ENCODE measurements at places on chromosomes 3 and 15. TPM values are rescaled to one million over a fixed set of nuclear protein-coding genes. Genes with fewer than 3 reads are reported as not detected.

GLDN gene
- total RNA-seq = 0.21 TPM

OXSR1 gene
- total RNA-seq = 59.5 TPM

TRMT10C gene
- 28.9 TPM for total RNA-seq

TRPM1 gene
- total RNA-seq = under 0.01 TPM

TCTA gene
- total RNA-seq = 6.0 TPM

GADL1 gene
- not detected for total RNA-seq

ITIH1 gene
- not detected for total RNA-seq

LRTM1 gene
- total RNA-seq = not detected

KLHL40 gene
- total RNA-seq = not detected

BMF gene
- 0.85 TPM for total RNA-seq

GCSAM gene
- total RNA-seq = 0.48 TPM

SLC28A1 gene
- total RNA-seq = not detected

PRICKLE2 gene
- 11.8 TPM for total RNA-seq

SLC12A1 gene
- total RNA-seq = not detected

C3orf85 gene
- not detected for total RNA-seq

ALDH1A3 gene
- 214 TPM for total RNA-seq

TM6SF1 gene
- total RNA-seq = 2.8 TPM

ST8SIA2 gene
- total RNA-seq = not detected

ZPLD1 gene
- 1.7 TPM for total RNA-seq

TIGIT gene
- total RNA-seq = under 0.01 TPM

CYP19A1 gene
- total RNA-seq = not detected

SEMA6D gene
- total RNA-seq = 1.7 TPM

GOLGA8R gene
- total RNA-seq = 0.24 TPM

MFGE8 gene
- total RNA-seq = 53.3 TPM

TAGLN3 gene
- total RNA-seq = 1.1 TPM

GRIP2 gene
- not detected for total RNA-seq

A4GNT gene
- total RNA-seq = not detected

MORC1 gene
- total RNA-seq = not detected

ALPK3 gene
- under 0.01 TPM for total RNA-seq

POPDC2 gene
- total RNA-seq = not detected

CX3CR1 gene
- total RNA-seq = under 0.01 TPM

CPA3 gene
- not detected for total RNA-seq

NOP10 gene
- 205 TPM for total RNA-seq

ST3GAL6 gene
- 5.8 TPM for total RNA-seq

PROS1 gene
- 9.6 TPM for total RNA-seq

Data from tracheal epithelial cell (primary cell).